Stimulated activated CD8-positive, alpha-beta memory T cell treated with anti-CD3 and anti-CD28 coated beads, Interleukin-4, amount 100 ng/mL, for 1 hour (primary cell): ENCODE measurements at places on chromosomes 7 and 10.

DNA sequence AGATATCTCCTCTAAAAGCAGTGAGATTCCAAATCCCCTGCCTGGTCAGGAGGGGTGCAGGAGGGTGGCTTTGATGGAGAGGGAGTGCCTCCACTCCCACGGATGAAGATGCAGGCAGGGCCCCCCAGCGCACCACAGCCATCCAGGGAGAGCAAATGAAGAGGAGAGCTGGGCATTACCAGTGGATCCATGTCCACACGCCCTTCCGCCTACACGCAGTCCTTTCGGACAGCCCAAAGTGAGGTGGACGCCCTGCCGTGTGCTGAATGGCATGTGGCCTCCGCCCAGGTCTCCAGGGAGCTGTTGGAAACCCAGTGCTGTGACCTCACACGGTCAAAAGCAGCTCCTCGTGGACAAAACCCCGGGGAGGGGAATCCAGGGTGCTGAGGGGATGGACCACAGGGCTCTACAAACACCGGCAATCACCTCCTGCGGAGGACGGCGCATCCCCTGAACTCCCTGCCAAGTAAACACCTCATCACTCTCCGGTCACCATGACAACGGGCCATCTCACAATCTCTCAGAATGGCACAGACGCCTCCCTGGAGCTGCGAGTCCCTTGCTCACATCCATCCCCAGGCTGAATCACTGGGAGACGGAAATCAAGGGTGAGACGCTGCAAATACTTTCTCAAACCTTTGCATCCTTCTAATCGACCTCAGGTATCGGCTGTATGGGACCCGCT is 35.0 kb upstream of the DNAAF5 start:
- DNase-seq, result no peak

DNA sequence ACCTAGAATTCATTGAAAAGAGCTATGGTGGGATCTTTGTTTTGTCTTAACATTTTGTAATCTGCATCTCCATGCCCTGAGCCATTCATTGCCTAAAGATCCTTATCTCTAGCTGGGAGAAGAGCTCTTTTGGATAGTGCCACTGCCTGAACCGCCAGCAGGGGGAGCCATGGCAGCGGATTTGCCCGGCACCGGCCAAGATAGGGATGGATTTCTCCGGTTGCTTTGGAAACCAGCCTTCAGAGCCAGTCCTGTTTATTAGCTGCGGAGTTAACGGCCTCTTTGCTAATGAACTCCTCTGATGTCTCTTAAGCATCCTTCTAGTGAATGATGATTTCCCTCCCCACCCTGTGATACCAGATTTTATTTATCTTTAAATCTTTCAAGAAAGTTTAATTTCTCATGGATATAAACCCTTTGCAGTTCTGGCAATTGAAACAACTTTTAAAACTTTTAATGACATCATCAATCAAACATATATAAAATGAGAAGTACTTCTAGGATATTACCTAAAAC is 58.2 kb upstream of the LYZL2 start:
- DNase-seq, result peak; percentile 63

DNA sequence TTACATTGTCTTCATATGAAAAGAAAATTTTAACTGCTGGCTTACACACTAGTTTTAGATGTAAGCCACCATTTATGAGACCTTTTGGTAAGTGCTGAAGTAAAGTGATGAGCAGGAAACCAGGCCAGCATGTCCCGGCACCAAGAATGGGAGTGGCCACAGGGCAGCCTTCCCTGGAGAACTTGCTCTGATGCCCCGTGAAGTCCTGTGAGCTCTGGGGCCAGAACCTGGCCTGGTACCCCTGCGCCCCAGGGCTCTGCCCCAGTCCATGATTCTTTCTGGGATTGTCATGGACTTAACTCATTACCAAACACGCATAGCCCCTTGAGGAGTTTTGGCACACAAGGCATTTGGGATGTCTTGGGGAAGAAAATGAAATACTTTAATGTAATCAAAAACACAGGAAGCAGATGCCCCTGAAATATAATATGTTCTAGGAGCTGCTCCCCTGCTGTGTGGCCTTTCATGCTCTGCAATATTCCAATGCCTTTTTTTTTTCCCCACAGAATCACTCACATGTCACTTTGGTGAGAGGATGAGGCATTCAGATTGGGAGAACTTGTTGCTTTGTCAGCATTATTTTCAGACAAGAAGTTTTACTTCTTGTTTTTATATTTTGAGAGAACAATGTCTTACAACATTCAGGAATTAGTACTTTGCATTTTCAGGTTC is 53.1 kb upstream of the CXCL12 start:
- DNase-seq, result no peak

GRCh38 chr10:32073659-32074058 is 17.4 kb upstream of the KIF5B start:
- no peak for DNase-seq

DNA sequence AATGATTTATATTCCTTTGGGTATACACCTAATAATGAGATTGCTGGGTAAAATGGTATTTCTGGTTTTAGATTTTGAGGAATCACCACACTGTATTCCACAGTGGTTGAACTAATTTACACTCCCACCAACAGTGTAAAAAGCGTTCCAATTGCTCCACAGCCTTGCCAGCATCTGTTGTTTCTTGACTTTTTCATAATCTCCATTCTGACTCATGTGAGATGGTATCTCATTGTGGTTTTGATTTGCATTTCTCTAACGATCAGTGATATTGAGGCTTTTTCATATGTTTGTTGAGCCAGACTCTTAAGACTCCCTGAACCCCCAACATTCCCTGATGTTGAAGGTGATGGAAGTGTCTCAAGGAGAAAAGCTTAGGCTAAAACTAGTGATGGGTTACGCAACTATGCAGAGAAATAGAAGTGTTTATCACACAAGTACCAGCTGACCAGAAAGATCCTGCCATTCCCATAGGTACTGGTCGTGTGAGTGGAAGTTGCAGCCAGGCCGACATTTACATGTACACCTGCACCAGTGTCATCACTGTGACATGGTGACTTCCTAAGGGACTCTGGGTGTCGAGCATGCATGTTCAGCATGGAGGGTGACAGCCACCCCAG is 711.2 kb upstream of the NRP1 start:
- DNase-seq, result no peak

GRCh38 chr7:143410521-143411004 is 1.9 kb upstream of the EPHA1 start:
- no peak for DNase-seq

GRCh38 chr10:43574001-43574892 is at the start of gene ZNF239:
TSS of gene ZNF239 (minus strand) at chr10:43574616. CDS start at chr10:43558079, 16,537 bp downstream.
- DNase-seq, result peak; percentile 68

DNA sequence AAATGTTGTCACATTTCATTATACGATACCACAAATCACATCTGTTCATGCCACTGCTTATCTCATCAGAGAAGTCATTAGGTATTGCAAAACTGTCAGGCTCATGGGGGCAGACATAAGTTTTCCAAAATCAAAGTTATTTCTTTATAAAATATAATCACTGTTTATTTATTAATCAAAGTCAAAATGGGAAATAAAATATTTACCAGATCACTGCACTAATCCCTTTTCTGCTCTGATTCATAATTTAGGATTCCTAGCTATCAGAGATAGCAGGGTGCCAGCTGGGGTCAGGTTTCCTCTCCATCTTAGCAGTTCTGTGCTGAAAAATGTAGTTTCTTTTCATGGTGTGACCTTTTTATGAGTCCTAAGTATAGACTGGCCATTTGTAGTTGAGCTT is 117.7 kb upstream of the LANCL2 start:
- DNase-seq, result no peak

- no peak for DNase-seq
Observed at GRCh38 chr7:84200859-84201258, 6.3 kb upstream of the SEMA3A start.

DNA sequence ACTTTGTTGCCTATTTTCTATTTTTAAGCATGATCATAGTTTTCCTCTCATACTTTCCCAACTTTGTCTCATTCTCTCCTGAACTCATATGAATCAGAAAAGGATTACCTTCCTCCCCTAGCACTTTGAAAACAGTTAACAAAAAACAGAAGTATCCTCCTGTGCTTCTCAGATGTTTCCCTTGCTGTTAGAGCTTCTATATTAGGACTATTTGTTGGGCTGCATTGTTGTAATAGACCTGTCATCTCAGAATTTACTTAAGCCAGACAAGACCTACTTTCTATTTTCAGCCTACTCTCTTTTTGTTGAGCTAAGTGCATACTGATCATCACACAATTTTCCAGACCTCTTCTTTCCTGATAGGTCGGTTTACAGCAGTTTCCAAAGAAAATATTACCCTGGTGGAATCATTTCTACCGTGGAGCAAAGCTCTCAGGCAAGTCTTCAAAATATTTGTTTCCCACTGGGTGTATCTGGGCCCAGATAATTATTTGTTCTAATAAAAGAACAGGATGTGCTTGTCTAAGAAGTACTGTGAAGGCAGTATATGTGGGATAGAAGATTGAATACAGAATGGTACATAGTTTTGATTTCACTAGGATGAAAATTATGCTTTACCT is 411.9 kb upstream of the KLF6 start:
- DNase-seq, result no peak

DNA sequence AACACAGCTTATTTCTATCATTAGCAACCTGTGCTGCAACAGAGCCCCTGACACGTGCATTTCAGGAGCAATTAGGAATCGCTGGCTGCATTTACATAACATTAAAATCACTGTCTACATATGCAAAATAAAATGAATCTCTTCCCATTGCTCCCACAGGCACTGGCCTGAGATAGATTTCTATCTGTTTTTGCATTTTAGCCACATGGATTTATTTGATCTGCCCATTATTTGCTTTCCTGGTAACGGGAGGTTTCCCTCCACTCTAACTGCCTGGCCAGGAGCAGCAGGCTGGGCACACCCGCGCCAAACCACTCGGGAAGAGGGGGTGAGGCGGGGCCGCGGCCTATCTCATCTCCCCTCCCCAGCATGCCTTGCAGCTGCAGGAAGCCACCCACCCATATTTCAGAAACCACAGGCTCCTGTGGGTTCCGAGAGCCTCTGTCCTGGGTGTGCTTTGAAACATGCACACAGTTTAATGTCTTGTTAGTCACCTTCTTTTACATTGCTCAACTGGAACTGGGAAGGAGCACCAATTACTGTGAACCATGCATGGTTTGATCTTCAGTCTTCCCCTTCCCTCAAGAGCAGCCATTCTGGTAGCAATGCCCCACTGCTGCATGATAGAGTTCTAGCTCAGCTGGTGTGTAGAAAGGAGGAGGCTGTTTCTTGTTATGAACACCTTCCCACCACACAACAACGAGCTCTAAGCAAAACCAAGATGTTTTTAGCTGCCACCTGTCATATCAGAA is 37.7 kb upstream of the IKZF1 start:
- DNase-seq, result peak; percentile 44

- no peak for DNase-seq
Observed at GRCh38 chr7:54823776-54824175, 64.8 kb upstream of the SEC61G start.

DNA sequence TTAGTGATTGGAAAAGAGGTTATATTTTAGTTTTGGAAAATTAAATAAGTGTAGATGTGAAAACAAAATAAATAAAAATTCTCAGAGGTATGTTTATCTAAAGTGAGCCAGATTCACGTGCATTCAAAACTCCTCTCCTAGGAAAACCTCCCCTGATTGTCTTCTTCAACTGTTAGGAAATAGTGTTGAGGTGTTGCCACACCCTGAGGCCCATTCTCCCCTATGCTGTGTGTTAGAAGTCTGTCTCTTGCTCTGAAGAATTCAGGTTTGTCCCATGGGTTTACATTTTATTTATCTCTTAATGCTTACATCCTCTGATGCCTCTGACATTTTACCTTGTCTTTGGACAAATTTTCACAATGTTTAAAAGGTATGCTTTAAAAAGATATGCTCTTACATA is 40.3 kb downstream of the PTPRE start:
- no peak for DNase-seq

- peak; percentile 25 for DNase-seq
Observed at GRCh38 chr7:100119970-100120732, 717 bp downstream of the CNPY4 start.

GRCh38 chr10:15336211-15336610 is 34.9 kb downstream of the FAM171A1 start:
- no peak for DNase-seq

DNA sequence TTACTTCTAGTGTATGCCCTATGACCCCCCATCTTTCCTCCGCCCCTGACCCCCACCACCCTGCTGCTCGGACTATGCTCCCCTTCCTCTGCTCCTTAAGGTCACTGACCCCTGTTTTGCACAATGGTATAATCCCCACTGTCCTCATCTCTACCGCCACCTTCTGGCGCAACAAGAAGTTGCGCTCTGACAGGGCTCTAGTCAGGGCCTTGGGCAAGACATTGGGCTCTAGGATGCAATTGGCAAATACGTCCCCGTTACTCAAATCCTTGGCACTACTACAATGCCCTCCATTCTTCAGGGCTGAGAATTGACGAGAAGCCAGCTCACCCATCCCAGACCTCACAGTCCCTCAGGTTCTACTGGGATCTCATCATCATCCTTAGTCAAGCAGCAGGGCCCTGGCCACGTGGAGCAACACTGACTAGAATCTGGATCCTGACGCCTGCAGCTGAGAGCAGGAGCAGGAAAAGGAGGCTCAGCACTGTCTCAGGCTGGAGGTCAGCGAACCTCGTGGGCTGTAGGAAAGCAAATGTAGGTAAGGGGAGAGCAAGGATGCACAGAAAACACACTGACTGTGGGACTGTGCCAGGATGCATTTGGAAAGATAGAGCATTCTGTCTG is 10.6 kb downstream of the LRIT2 start:
- no peak for DNase-seq

GRCh38 chr7:30971840-30972563 is 8.2 kb downstream of the GHRHR start:
- DNase-seq, result no peak

DNA sequence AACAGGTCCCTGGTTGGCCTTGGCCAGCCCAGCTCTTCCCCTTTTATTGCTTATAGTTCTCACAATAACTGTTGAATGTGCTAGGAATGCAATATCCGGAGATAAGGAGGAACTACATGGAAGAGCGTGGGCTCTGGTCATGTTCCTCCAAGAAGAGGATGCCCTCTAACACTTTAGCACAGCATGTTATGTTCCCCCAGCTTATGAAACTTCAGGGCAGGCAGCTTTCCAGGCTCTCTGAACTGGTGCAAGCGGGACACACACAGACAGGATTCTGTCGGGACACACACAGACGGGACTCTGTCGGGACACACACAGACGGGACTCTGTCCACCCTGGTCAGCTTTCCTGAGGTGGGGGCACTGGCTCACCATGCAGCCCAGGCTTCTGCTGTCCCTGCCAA is 141.6 kb downstream of the PKD1L1 start:
- no peak for DNase-seq

DNA sequence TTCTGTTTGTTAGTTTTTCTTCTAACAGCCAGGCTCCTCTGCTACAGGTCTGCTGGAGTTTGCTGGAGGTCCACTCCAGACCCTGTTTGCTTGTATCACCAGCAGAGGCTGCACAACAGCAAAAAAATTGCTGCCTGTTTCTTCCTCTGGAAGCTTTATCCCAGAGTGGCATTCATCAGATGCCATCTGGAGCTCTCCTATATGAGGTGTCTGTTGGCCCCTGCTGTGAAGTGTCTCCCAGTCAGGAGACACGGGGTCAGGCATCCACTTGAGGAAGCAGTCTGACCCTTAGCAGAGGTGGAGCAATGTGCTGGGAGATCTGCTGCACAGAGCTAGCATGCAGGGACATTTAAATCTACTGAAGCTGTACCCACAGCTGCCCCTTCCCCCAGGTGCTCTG is 26.7 kb upstream of the CROT start:
- no peak for DNase-seq

- no peak for DNase-seq
Observed at GRCh38 chr7:30214651-30215137, 69.7 kb upstream of the ZNRF2 start.

- DNase-seq, result no peak
Observed at GRCh38 chr10:61399406-61399805, 53.8 kb downstream of the TMEM26 start.
